Endothelial cell of umbilical vein (primary cell): ENCODE measurements at places on chromosomes 1 and 21. TPM values are rescaled to one million over a fixed set of nuclear protein-coding genes. Genes with fewer than 3 reads are reported as not detected.

The TESK2 gene
- 2.1 and 2.2 TPM in 2 replicates for total RNA-seq

The NTMT2 gene
- not detected in 2 replicates for total RNA-seq

- H3K27me3 ChIP-seq = peaks cover 100% of the 10 kb centered on the region
- H3K4me3 ChIP-seq = no peak overlapping the region
- H3K4me1 ChIP-seq = peaks cover 10% of the 10 kb centered on the region
- no peak for DNase-seq
- H3K36me3 ChIP-seq = no peaks in the 10 kb centered on the region
- H3K27ac ChIP-seq = no peak overlapping the region
These were observed 5.5 kb downstream of the SIM2 start for GRCh38 chr21:36704281-36704957.

- H3K27ac ChIP-seq = no peak overlapping the region
- no peaks in the 10 kb centered on the region for H3K36me3 ChIP-seq
- H3K27me3 ChIP-seq = no peaks in the 10 kb centered on the region
- no peak for DNase-seq
- H3K4me1 ChIP-seq = peaks cover 38% of the 10 kb centered on the region
These were observed 2.7 kb upstream of the PIGC start for GRCh38 chr1:172446547-172446946.
